ENCODE measurements at places on chromosomes 11 and 22. TPM values are rescaled to one million over a fixed set of nuclear protein-coding genes. Genes with fewer than 3 reads are reported as not detected.

DNA sequence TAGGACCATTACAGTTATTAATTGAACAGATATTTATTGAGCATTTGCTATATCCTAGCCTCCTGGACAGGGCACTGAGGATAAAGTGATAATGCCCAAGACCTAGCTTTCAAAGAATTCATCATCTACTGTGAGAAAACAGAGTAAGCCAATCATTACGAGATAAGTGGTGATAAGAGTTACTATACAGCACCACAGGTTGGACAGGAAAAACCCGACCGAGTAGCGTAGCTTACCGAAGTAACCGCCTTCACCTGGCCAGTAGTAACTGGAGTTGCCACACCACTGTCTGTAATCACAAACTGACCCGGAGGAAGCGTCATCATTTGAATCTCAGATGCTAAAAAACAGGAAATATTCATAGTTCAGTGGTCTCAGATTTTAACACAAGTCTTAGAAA, 10.0 kb upstream of the NFRKB start:
- DNase-seq: no peak

DNA sequence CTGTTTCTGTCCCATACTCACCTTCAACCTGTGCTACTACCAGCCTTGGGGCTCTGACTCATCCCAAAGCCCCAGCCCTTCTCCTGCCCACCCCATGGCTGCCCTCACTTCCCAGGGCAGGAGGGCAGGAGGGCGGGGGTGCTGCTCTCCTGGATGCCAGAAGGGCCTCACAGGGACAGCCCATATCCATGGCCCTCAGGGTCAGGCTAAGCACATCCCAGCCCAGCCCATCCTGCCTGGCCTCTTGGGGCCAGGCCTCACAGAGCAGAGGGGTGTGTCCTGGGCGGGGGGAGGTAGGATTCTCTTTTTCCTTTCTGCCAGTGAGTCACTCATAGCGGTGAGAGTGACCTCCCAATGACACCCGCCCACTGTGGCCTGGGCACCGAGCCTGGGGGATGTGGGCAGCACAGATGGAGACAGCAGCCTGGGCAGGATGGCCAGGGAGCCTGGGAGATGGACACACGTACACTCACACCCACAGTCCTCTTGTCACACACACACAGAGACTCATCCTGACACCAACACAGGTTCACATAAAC, 2.4 kb downstream of the LTBP3 start:
- DNase-seq: no peak

DNA sequence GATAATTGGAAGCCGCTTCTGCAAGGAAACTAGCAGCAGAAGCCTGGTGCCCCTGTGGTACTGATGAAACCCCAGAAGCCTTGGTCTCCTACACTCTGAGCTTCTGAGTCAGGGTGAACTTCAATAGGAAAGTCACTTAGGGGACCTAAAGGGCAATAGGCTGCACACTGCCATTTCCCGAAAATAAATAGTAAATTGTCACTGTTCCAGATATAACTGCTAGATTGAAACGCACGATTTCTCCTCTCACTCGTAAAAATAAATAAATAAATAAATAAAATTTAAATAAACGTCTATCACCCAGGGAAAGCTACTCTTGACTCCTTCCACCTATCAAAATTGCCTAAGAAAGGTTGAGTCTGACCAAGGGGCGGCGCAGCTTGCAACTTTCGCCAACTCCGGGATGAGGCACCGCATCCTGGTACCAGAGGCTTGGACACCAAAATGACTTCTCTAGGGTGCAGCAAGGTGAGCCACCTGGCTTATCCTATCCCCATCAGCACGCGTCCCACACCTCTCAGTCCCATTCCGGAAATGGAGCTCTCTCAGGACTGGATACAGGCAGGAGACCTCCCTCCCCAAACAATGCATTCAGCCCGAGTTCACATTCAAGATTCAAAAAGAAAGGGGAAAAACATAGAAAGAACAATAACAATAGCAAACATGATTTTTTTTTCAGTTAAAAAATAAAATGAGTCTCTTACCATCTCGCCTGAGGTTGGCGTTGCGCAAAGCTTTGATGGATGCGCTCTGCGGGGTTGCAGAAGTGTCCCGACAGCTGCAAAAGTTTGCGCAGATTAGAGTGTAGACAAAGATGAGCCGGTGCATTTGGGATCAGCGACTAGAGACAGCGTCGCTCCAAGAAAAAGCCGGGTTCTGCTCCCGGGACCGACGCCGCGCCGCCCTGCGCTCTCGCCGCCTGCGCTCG, 583 bp downstream of the PDGFD start:
- DNase-seq: no peak

DNA sequence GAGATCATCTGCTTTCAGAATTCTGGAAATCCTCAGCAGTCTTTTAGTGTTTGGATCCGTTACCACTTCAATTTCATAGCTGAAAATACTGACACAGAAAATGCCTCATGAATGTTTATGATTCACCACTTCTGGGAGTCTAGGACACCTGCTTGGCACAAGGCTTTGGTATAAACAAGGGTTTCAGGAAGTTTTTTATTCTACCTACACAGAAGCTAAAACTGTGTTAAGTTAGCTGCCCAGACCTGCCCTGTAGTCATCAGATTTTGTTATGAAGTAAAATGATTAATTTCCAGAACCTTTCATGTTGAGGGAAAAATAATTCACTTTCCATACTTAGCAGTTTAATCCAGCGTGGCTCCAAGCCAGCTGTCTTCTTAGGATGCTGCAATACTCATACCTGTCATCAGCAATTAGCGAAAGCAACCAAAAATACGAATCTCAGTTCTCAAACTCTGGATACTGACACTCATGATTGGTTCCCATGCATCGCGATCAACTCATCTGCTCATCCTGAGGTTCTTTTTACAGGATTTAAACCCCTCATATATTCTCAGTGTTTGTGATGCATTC, 458.5 kb upstream of the CCDC90B start:
- DNase-seq: no peak

DNA sequence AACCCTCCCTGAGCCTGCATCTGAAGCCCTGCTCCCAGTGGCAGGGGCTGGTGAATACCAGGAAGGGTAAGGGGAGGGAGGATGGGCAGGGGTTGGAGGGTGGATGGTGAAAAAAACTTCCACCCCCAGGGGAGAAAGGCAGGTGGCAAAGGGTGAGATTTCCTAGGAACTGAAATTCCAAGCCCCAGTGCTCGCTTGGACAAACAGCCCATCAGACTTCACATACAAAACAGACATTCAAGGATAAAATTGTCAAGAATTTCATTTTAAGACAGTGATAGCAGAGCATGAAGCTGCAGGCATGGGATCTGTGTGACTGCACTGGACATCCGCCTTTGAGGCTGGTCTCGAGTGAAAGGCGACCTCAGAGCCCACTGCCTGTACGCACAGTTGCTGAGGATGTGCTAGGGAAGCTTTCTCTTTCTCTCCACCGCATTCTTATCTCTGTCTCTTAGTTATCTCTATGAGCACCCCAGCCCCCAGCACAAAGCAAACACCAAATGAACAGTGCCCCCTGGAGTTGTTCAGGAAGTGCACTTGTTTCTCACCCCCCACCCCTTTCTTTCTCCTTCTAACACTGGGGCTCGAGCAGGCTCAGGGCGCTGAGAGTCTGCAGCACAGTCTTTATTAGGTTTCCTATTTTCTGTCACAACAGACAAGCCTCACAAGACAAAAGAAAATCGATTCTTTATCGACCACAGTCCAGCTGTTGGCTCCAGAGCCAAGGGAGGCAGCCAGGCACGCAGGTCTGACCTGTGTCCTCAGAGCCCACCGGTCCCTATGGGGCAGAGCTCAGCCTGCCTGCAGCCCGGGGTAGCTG, 237.3 kb upstream of the NCAM1 start:
- no peak for DNase-seq

DNA sequence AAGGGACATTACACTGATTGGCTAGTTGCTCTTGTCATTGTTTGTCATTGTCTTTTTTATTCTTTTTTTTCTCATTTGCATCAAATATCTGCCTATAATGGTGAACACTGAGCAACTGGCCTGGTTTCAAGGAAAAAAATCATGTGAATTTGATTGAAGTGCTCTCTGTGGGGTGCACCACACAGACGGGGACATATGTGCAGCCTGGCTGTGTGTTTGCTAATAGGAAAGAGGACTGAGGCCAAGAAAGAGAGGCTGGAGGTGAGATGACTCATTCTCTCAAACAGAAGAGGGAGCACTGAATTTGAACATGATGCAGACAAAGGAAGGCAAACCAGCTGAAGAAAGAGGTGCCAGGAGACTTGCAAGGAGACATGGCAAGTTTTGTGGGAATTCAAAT, 684.9 kb upstream of the CCDC90B start:
- DNase-seq: no peak

GRCh38 chr11:70483077-70483861, 84.9 kb downstream of the CTTN start:
- no peak for DNase-seq

GRCh38 chr22:38758276-38758945, 2.6 kb upstream of the SUN2 start:
- peak; percentile 55 for DNase-seq

GRCh38 chr11:109133159-109133558, 288.8 kb upstream of the C11orf87 start:
- no peak for DNase-seq

GRCh38 chr11:33320016-33320813, 63.0 kb downstream of the HIPK3 start:
- DNase-seq: no peak

DNA sequence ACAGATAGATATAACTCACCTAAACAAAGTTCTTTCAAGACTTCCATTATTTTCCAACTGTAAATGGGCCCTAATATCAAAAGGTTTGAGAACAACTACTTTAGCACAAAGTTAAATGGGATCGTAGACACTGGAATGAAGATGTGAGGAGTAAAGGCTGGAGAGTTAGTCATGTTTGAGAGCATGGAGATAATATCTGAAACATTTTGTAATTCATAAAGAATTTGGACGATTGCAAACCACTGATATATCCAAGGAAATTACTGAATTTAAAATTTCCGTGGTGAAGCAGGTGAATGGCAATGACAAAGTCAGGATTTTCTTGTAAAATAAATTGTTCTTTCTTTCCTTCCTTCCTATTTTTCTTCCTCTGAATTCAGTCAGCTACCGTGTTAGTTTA, 564.9 kb downstream of the CNTN5 start:
- no peak for DNase-seq

GRCh38 chr11:116278076-116278475, 494.7 kb downstream of the BUD13 start:
- no peak for DNase-seq

GRCh38 chr11:1262172-1263006, 39.5 kb downstream of the MUC5B start:
- DNase-seq: peak; percentile 70

DNA sequence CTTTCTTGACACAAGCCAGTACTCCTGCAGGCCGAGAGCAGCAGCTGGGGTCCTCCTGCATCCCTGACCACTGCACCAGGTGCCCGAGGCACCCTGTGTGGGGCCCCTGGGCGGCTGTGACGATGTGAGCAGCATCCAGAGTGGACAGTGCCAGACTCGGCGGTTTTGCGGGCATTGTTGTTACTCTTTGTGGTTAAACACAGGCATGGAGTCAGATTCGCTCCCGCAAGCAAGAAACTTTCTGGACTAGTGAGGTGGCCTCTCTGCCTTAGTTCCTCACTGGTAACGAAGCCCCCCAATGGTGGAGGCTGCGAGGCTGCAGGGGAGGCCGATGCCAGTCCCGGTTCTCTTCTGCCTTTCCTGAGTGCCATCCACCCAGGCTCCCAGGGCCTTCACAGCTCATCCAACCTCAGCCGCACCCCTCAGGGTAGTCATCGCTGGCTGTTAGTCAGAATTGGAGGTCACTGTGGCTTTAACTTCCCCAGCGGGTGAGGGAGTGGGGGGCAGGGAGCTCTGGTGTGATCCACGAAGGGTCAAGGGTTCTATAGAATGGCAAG, 3.7 kb upstream of the CLDN5 start:
- no peak for DNase-seq

DNA sequence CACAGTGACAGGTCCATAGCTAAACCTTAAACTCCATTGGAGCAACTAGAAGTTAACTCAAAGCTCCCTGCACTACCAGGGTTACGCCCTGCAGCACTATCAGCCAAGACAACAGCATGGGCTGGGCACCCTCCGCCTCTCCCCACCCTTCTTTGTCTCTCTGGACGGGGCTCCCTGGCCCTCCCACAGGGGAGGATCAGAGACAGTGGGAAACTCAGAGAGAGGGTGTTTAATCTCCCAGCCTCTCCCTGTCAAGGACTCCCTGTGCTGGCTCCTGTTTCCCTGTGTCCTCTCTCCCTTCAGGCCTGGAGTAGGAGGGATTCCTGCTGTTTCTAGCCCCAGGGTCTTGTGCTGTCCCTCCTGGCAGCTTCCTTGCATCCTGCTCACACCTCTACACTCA, 56.9 kb upstream of the CSNK2A3 start:
- DNase-seq: no peak

DNA sequence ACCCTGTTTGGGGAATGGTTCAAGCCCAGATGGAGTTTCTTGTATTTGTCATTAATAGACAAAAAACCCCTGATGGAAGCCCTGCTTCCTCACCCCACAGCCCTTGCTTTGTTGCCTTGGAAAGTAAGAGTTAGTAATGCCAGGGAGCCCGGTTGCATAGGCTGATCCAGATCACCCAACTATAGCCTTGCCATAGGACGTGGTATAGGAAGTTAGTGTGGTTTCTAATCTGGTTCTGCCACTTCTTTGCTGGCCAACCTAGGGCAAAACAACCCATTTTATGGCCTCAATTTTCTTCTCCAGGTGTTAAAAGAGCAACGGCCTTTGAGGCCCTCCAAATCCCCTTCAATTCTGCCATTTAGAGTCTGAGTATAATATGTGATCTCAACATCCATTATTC, 97.9 kb downstream of the STIM1 start:
- DNase-seq: no peak

GRCh38 chr11:44863231-44863630, 87.5 kb downstream of the TP53I11 start:
- no peak for DNase-seq

GRCh38 chr11:92495107-92495793, 270.6 kb downstream of the FAT3 start:
- DNase-seq: no peak

GRCh38 chr11:44446996-44447771, 118.3 kb upstream of the CD82 start:
- DNase-seq: no peak

Gene CD3G
- total RNA-seq: 145 TPM

Gene CHADL
- total RNA-seq: 0.36 TPM

Gene CCDC157
- total RNA-seq: 2.4 TPM

Gene PLEKHA7
- total RNA-seq: 10.3 TPM

Gene SOX6
- total RNA-seq: not detected

Gene FGF3
- not detected for total RNA-seq

Gene BLID
- not detected for total RNA-seq
